ENCODE measurements at places on chromosomes 16 and 17. TPM values are rescaled to one million over a fixed set of nuclear protein-coding genes. Genes with fewer than 3 reads are reported as not detected.
A peak's percentile ranks its signal among the peaks of the same experiment; 100 is the strongest.

Gene PPP1R27
- 0.22 TPM for polyA plus RNA-seq

Gene CDC6
- polyA plus RNA-seq = 32.9 TPM

Gene KDM8
- polyA plus RNA-seq = 10.6 TPM

Gene TPSG1
- 0.85 TPM for polyA plus RNA-seq

Gene DPEP3
- polyA plus RNA-seq = 0.08 TPM

Gene GABARAP
- polyA plus RNA-seq = 390 TPM

Gene CHST6
- 0.98 TPM for polyA plus RNA-seq

Gene HAGHL
- polyA plus RNA-seq = 3.3 TPM

Gene KRTAP4-6
- not detected for polyA plus RNA-seq

DNA sequence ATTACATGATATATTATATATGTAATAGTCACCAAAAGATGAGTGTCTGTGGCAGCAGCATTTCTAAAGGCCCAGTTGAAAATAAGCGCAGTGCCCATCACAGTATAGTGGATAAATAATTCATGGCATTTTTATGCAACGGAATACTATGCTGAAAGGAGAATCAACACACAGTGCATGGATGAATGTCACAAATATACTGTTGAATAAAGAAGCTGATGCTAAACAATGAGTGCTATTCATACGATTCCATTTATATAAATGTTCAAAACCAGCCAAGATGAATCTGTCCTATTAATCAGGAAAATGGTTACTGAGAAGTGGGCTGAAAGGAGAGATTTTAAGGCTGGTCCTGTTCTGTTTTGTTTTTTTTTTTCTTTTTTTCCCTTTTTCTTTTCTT is 61.6 kb downstream of the HSD17B2 start:
- no peak for DNase-seq

DNA sequence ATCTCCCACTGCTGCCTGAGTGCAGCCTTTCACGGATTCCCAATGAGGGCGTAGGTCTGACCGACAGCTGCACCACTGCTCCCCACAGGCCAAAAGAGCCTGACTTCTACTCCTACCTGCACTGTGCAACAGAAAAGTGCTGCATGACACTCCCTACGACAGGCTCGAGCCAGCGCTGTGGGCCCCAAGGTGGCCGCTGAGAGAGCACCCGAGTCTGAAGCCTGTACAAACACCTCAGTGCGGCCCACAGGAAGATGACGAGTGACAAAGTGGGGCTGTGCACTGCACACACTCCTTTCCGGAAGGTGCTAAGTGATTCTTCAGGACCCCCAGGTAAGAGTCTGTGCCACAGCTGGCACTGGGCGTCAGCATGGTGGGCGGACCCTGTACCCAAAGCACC is 41.2 kb downstream of the FANCA start:
- DNase-seq = no peak

DNA sequence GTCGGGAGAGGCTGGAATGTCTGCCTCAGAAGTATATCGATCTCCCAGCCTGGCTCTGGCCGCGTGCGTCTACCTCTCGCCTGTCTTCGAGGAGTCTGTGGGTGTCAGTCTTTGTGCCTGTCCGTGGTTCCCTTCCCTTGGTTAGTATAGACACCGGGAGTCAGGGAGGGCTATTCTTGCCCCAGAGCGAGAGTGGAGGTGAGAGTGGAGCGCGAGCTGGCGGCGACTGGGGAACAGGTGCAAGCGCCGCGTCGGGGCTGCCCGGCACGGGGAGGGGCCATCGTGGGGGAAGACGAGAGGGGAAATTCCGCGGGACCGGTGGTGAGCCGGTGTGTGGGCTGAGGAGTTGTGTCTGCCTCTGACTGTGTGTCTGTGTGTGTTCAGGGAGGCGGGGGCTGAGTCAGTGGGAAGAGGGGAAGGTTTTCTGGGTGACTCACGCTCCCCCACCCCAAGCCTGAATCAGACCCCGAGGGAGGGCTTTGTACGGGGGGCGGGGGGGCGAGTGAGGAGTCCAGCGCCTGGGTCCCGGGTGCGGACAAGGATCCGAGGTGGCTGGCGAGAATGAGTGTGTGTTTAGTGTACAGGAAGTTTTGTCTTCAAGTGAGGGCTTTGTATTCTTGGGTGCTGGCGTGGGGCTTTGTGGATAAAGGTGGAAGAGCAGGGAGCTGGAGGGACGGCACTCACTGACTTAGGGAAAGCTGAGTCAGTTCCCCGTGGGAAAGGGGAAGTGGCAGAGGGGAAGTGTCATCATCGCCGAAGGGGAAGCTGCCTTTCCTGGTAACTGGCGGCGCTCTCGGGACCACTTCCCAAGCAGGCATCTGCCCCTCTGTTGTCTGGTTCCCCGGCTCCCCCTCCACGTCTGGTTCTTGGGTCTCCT is 8.6 kb downstream of the KDM6B start:
- peak; percentile 41 for DNase-seq

- no peak for DNase-seq
Measured at GRCh38 chr17:18377437-18378204, at the start of gene EVPLL. Gene EVPLL (plus strand): TSS chr17:18377778. CDS start chr17:18380938, 3,160 bp downstream.

DNA sequence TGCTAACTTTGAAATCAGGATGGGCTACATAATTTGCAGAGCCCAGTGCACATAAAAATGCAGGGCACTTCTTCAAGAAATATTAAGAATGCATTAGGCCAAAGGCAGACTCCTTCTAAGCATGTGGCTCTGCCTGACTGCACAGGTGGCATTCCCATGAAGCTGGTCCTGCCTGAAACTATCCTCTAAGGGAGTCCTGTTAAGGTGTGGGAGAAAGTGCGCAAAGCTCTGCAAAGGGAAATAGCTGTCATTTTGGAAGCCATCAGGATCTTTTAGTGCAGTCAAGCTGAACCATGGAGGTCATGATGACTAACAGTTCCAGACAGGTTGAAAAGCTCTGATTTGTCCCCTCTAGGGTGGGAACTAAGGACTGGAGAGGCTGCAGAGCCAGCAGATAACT is 41.9 kb upstream of the CRHR1 start:
- peak; percentile 26 for DNase-seq

DNA sequence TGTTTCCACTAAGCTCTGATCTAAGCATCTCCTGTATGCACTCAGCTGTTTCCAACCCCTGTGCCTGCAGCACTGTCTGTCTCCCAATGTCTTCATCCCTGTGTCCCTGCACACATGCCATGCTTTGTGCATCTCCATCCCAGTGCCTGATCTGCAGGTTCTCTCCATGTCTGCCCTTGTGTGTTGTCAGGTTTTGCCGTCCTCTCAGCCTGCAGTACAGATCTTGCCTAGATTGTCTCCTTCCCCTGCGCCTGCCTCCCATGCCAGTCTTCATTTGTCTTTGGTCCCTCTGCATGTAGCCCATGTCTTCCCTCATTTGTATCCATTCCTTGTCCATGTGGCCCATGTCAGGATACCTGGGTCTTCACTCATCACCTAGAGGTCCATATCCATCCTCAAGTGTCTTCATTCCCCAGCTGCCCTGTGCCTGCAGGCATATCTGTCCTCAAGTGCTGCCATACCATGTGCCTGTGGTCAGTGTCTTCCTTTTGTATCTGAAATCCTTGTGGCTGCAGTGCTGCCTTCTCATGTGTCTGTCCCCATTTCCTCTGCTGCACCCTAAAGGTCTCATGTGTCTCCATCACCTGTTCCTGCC is 71.5 kb downstream of the TNFRSF13B start:
- DNase-seq = no peak

- DNase-seq = no peak
Measured at GRCh38 chr17:50360486-50361115, 12.4 kb downstream of the MRPL27 start.

DNA sequence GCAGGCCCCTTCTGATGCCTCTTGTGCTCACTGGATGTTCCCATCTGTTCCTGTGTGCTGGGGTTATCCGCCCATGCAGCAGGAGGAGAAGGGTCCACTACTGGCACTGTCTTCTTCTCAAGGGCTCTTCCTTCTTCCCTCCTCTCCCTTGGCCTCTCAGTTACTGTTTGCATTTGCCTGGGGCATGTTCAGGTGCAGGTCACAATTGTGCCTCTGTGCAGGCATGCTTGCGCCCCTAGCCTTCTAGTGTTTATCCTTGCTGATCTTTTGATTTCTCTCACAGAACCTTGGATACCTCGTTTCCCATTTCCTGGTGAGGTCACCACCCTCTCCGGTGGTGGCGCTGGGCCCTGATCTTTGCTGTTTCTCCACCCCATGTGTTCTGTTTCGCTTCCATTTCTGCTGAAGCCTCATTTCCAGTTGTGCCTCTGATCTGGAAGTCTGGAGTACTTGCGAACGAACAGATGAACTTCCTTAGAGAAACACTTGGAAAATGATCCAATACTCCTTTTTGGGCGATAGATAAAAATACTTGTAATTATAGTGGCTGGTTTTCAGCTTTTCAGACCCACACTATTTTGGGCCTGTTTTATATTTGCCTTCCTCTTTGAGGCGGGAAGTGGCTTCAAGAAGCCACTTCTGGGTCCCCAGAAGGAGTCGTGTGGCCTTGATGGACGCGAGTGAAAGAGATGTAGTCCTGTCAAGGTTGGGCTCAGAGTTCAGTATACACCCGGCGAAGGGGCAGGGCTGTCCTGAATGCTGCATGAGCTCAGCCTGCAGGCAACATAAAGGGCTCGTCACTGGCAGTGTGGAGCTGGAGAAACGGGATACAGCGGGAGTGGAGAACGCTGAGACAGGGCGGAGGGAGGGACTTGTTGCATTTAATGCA is 312.9 kb downstream of the SNX29 start:
- peak; percentile 21 for DNase-seq

GRCh38 chr16:49608779-49609178 is 235.2 kb downstream of the C16orf78 start:
- no peak for DNase-seq

DNA sequence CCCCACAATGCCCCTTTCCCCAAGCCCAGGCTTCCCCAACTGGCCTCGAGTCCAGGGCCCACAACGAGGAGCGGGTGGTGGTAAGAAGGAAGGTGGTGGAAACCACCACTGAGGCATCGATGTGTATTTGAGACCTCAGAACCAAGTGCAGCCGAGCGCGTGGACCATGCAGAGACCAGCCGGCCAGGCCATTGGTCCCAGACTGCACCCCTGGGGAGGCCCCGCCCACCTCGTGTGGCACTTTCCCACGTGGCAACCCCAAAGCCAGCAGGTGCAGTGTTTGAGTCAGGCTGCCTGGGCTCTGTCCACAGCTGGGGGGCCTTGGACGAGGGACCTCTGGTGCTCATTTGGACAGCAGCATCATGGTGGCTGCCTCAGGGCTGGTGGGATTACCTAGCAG is 28.1 kb upstream of the BAHCC1 start:
- no peak for DNase-seq

- no peak for DNase-seq
Measured at GRCh38 chr16:62596584-62596983, 560.3 kb upstream of the CDH8 start.

DNA sequence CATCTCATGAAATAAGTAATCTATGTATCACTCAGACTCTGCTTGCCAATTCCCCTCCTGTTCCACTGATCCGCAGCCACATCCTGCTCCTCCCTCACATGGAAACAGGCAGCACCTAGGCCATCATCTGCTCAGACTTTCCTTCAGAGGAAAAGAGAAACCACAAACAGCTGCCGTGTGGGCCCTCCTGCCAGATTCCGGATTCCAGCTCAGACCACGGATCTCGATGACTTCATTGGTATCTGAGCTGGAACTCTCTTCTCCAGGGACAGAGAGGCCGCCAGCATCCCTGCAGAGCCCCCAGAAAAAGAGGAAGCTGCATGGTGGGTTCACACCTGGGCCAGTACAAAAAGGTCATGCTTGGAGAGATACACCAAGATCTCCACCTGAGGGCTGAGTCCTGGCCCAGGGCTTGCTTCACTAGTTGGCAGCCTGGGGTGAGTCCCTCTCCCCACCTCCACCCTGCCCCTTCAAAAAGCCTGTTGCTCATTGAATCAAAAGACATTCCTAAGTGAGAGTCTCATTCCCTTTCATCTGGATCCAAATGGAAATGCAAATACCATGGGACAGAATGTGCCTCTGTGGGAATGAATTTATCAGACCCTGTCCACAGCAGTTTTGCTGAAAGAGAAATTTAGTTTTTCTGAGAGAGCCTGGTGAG is 47.2 kb downstream of the HOXB1 start:
- no peak for DNase-seq

GRCh38 chr16:11131706-11132105 is 124.3 kb downstream of the SOCS1 start:
- DNase-seq = no peak

DNA sequence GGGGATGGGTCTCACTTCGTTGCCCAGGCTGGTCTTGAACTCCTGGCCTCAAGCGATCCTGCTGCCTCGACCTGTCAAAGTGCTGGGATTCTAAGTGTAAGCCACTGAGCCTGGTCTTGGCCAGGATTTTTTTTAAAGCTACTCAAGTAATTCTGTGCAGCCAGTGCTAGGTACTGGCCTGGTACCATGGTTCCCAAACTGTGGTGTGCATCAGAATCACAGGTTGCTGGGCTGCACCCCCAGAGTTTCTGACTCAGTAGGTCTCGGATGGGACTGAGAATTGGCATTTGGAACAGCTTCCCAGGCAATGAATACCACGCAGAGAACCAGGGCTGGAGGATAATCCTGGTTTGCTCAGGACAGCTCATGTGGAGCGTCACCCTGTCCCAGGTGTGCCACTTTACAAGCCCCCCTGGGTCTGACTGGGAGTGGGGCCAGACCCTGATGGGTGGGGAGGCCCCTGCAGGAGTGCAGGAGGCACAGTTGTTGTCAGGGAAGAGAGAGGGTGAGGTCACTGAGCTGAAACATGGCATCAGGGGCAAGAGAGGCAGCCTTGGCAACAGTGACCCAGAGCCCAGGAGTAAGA is 10.7 kb upstream of the MRPS23 start:
- DNase-seq = no peak

GRCh38 chr17:79975498-79976134 is 60.1 kb downstream of the TBC1D16 start:
- no peak for DNase-seq

DNA sequence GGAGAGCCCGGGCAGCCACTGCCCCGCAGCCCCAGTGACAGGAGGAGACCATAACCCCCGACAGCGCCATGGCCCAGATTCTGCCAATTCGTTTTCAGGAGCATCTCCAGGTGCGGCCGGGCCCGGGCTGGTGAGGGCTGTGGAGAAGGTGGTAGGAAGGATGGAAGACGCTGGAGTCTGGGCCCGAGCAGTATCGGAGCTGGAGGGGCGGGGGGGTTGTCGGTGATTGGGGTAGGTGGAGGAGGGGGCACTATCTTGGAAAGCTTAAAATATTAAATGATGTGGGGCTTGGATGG is 317 bp downstream of the CLTC start:
- no peak for DNase-seq

All from left kidney (tissue), 8 donors.